ENCODE measurements at places on chromosomes 3 and 15. TPM values are rescaled to one million over a fixed set of nuclear protein-coding genes. Genes with fewer than 3 reads are reported as not detected.

The TYRO3 gene
- total RNA-seq: 0.80 TPM

The GOLGA8M gene
- total RNA-seq: 24.6 TPM

The GREM1 gene
- not detected for total RNA-seq

The FILIP1L gene
- not detected for total RNA-seq

The GABRR3 gene
- total RNA-seq: not detected

The PARP15 gene
- 164 TPM for total RNA-seq

The GRM2 gene
- total RNA-seq: 7.4 TPM

The CX3CR1 gene
- total RNA-seq: 405 TPM

The GCNT3 gene
- not detected for total RNA-seq

The NMNAT3 gene
- total RNA-seq: 2.2 TPM

The UROC1 gene
- not detected for total RNA-seq

The CHRD gene
- 0.78 TPM for total RNA-seq

The LRRIQ4 gene
- not detected for total RNA-seq

The ERC2 gene
- not detected for total RNA-seq

The LRTM1 gene
- not detected for total RNA-seq

The NR2F2 gene
- total RNA-seq: not detected

The RTP3 gene
- not detected for total RNA-seq
